A549 treated with ZK216348 at 1 μM for 4 hours (cell line): ENCODE measurements at places on chromosomes 4 and X. TPM values are rescaled to one million over a fixed set of nuclear protein-coding genes. Genes with fewer than 3 reads are reported as not detected.

SMIM31 gene
- 0.08 TPM in 1 of 5 replicates, not detected in the others for total RNA-seq

RASSF6 gene
- total RNA-seq = 0.50 to 1.2 TPM (median 0.80 TPM) in 5 replicates

TRIML2 gene
- total RNA-seq = 45.0 to 76.9 TPM (median 54.9 TPM) in 5 replicates

DOCK11 gene
- total RNA-seq = 3.9 to 7.6 TPM (median 6.7 TPM) in 5 replicates

F11 gene
- not detected in 5 replicates for total RNA-seq

GIMD1 gene
- not detected in 5 replicates for total RNA-seq

PLS3 gene
- 169 to 245 TPM (median 193 TPM) in 5 replicates for total RNA-seq

ASB5 gene
- total RNA-seq = 0.21 TPM in 1 of 5 replicates, not detected in the others

ITIH6 gene
- not detected in 5 replicates for total RNA-seq

MAGEB10 gene
- not detected in 5 replicates for total RNA-seq

CLCN4 gene
- 3.1 to 6.3 TPM (median 4.2 TPM) in 5 replicates for total RNA-seq

PTPN13 gene
- 3.4 to 5.2 TPM (median 4.2 TPM) in 5 replicates for total RNA-seq

MTTP gene
- total RNA-seq = not detected in 5 replicates

MSN gene
- 244 to 312 TPM (median 291 TPM) in 5 replicates for total RNA-seq

KCND1 gene
- total RNA-seq = 0.92 to 1.6 TPM (median 1.2 TPM) in 5 replicates

ANOS1 gene
- 0.04 to 0.32 TPM (median 0.10 TPM) in 4 of 5 replicates, not detected in the other for total RNA-seq

TMSB15A gene
- 0.61 to 0.85 TPM (median 0.62 TPM) in 3 of 5 replicates, not detected in the others for total RNA-seq

LDB2 gene
- total RNA-seq = not detected in 5 replicates

COX7B2 gene
- not detected in 5 replicates for total RNA-seq

KIAA0232 gene
- total RNA-seq = 6.3 to 13.4 TPM (median 10.7 TPM) in 5 replicates

PABPC1L2B gene
- total RNA-seq = not detected in 5 replicates

TMEM175 gene
- 6.1 to 12.3 TPM (median 8.0 TPM) in 5 replicates for total RNA-seq

ARHGEF6 gene
- total RNA-seq = 0.07 to 0.26 TPM (median 0.21 TPM) in 5 replicates

CT45A3 gene
- total RNA-seq = not detected in 5 replicates

BTK gene
- 0.06 to 0.60 TPM (median 0.20 TPM) in 4 of 5 replicates, not detected in the other for total RNA-seq

F8A2 gene
- not detected in 5 replicates for total RNA-seq

CYP2U1 gene
- total RNA-seq = 1.2 to 2.4 TPM (median 1.6 TPM) in 5 replicates

PPP2R3B gene
- 12.3 to 32.6 TPM (median 25.0 TPM) in 5 replicates for total RNA-seq

CCDC149 gene
- 0.93 to 2.3 TPM (median 1.6 TPM) in 5 replicates for total RNA-seq

YY2 gene
- total RNA-seq = 1.9 to 2.8 TPM (median 2.4 TPM) in 5 replicates

HSFX1 gene
- 0.13 to 0.44 TPM (median 0.43 TPM) in 5 replicates for total RNA-seq

SORBS2 gene
- total RNA-seq = 0.27 to 0.97 TPM (median 0.69 TPM) in 4 of 5 replicates, not detected in the other

SLC7A11 gene
- 14.3 to 31.4 TPM (median 25.9 TPM) in 5 replicates for total RNA-seq

MAGEC2 gene
- not detected in 5 replicates for total RNA-seq

ESX1 gene
- 0.14 to 0.16 TPM in 2 of 5 replicates, not detected in the others for total RNA-seq

POU4F2 gene
- total RNA-seq = not detected in 5 replicates

ASMT gene
- total RNA-seq = 0.27 to 0.33 TPM (median 0.28 TPM) in 3 of 5 replicates, not detected in the others

WDR17 gene
- total RNA-seq = 1.5 to 2.6 TPM (median 1.8 TPM) in 5 replicates

PNMA3 gene
- total RNA-seq = 0.07 to 0.31 TPM (median 0.20 TPM) in 5 replicates

FRG2 gene
- total RNA-seq = 0.12 TPM in 1 of 5 replicates, not detected in the others

RAB33A gene
- total RNA-seq = 0.19 to 0.66 TPM (median 0.23 TPM) in 4 of 5 replicates, not detected in the other

ADH1C gene
- total RNA-seq = not detected in 5 replicates

BGN gene
- 0.12 to 0.26 TPM (median 0.18 TPM) in 4 of 5 replicates, not detected in the other for total RNA-seq

NXF2 gene
- total RNA-seq = not detected in 5 replicates

PPP4R3C gene
- not detected in 5 replicates for total RNA-seq

NLRP2B gene
- total RNA-seq = not detected in 5 replicates

DNAAF6 gene
- total RNA-seq = not detected in 5 replicates

AADAT gene
- 6.7 to 9.7 TPM (median 8.8 TPM) in 5 replicates for total RNA-seq
